Dermis blood vessel endothelial cell (primary cell): ENCODE measurements at places on chromosomes 4 and X. TPM values are rescaled to one million over a fixed set of nuclear protein-coding genes. Genes with fewer than 3 reads are reported as not detected.

GPAT3 gene
- total RNA-seq = 14.8 and 20.6 TPM in 2 replicates

ALB gene
- total RNA-seq = 0.19 TPM in 1 of 2 replicates, not detected in the other

ELMOD2 gene
- 26.6 and 35.1 TPM in 2 replicates for total RNA-seq

UBE2A gene
- total RNA-seq = 22.6 and 33.6 TPM in 2 replicates

ADGRG4 gene
- total RNA-seq = under 0.01 TPM in 1 of 2 replicates, not detected in the other

NXF2 gene
- not detected in 2 replicates for total RNA-seq

FAM193A gene
- 12.4 and 16.4 TPM in 2 replicates for total RNA-seq

HS3ST1 gene
- total RNA-seq = 0.17 and 1.9 TPM in 2 replicates

GPR173 gene
- total RNA-seq = 1.7 and 2.5 TPM in 2 replicates

PCDH19 gene
- total RNA-seq = 0.60 and 0.68 TPM in 2 replicates

CT45A7 gene
- total RNA-seq = not detected in 2 replicates

CLIC2 gene
- total RNA-seq = 19.2 and 23.6 TPM in 2 replicates

SSX3 gene
- total RNA-seq = not detected in 2 replicates

MAGEC3 gene
- not detected in 2 replicates for total RNA-seq

TLR8 gene
- not detected in 2 replicates for total RNA-seq

FAM47E gene
- total RNA-seq = 0.14 and 0.17 TPM in 2 replicates

DIPK2B gene
- 88.8 and 128 TPM in 2 replicates for total RNA-seq

NDST3 gene
- 6.5 and 6.9 TPM in 2 replicates for total RNA-seq

BMP3 gene
- total RNA-seq = not detected in 2 replicates

HPGDS gene
- not detected in 2 replicates for total RNA-seq

IRS4 gene
- under 0.01 and 0.17 TPM in 2 replicates for total RNA-seq

OTC gene
- total RNA-seq = 2.4 and 4.5 TPM in 2 replicates

SMARCA5 gene
- 75.2 and 113 TPM in 2 replicates for total RNA-seq

TMEM31 gene
- not detected in 2 replicates for total RNA-seq

RTL3 gene
- total RNA-seq = not detected in 2 replicates

SPANXN2 gene
- not detected in 2 replicates for total RNA-seq

DCX gene
- total RNA-seq = not detected in 2 replicates

GAGE12H gene
- total RNA-seq = not detected in 2 replicates

CCNB3 gene
- 0.88 TPM in 1 of 2 replicates, not detected in the other for total RNA-seq

GPR143 gene
- total RNA-seq = 2.8 and 6.0 TPM in 2 replicates

GRIA3 gene
- 0.17 TPM in 1 of 2 replicates, not detected in the other for total RNA-seq

CLDN2 gene
- 0.09 and 0.17 TPM in 2 replicates for total RNA-seq

L1CAM gene
- 1.1 and 2.4 TPM in 2 replicates for total RNA-seq

TEC gene
- total RNA-seq = 1.7 and 1.9 TPM in 2 replicates

NUDT10 gene
- 0.09 and 0.17 TPM in 2 replicates for total RNA-seq

USP53 gene
- total RNA-seq = 23.8 and 39.2 TPM in 2 replicates

PITX2 gene
- total RNA-seq = not detected in 2 replicates

CAPN6 gene
- not detected in 2 replicates for total RNA-seq

NHSL2 gene
- 28.6 and 53.8 TPM in 2 replicates for total RNA-seq

HEPH gene
- total RNA-seq = 1.4 and 2.7 TPM in 2 replicates

FGB gene
- total RNA-seq = not detected in 2 replicates

MND1 gene
- 2.4 and 5.6 TPM in 2 replicates for total RNA-seq

ANAPC10 gene
- total RNA-seq = 27.6 and 35.6 TPM in 2 replicates

PDLIM5 gene
- 112 and 113 TPM in 2 replicates for total RNA-seq

CCNI gene
- total RNA-seq = 94.8 and 164 TPM in 2 replicates

PCDH18 gene
- total RNA-seq = 0.19 and 1.7 TPM in 2 replicates

GYPB gene
- total RNA-seq = not detected in 2 replicates

SSX2 gene
- not detected in 2 replicates for total RNA-seq

BEND4 gene
- total RNA-seq = 0.17 and 0.23 TPM in 2 replicates

RHOXF1 gene
- total RNA-seq = not detected in 2 replicates

TIGD4 gene
- 0.05 and 0.17 TPM in 2 replicates for total RNA-seq

BEX3 gene
- 258 and 269 TPM in 2 replicates for total RNA-seq

PRDM8 gene
- total RNA-seq = 1.2 TPM in 2 replicates

CASK gene
- total RNA-seq = 32.3 and 51.1 TPM in 2 replicates

GYPE gene
- 0.05 and 0.17 TPM in 2 replicates for total RNA-seq
